ENCODE measurements at places on chromosomes 3 and 15.

- DNase-seq = peak; percentile 82
These were observed 90.0 kb downstream of the APBA2 start for GRCh38 chr15:28975766-28976179.

- DNase-seq = no peak
These were observed 48.9 kb upstream of the MME start for GRCh38 chr3:155031186-155031585.

GRCh38 chr15:57872281-57873030, 165.9 kb downstream of the POLR2M start:
- no peak for DNase-seq

- no peak for DNase-seq
These were observed 345.7 kb upstream of the TRIM42 start for GRCh38 chr3:140332131-140332530.

DNA sequence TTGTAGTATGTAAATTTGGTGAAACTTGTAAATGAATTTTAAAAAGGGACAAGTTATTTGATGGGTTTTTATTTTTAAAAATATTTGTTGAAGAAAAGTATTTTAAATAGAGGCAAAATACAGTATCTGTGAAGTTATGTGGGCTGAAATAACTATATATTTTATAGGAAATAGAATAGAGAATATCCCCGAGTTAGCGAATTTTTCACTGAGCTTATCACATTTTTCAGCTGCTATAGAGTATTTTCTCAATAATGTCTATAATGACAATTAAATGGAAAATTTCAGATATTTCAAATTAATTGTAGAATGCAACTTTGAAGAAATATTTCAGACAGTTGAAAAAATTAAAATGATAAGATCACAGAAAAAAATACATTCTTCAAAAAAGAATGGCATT, 166.4 kb upstream of the TP63 start:
- no peak for DNase-seq

DNA sequence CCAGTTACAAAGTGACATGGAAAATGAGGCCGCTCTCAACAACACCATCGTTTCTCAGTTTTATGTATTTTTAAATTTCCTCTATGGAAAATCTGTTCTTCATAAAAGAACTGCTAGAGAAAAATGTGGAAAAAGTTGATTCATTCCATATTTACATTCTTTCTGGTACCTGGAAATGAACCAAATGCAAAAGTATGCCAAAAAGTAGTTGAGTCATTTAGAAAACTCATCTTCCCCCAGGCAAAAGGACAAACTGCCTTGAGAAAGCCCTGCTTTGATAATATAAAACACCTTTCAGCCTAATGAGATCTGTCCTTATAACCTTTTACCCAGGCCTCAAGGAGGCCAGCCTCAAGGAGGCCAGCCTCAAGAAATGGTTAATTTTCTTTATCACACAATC, 283.0 kb upstream of the VEPH1 start:
- no peak for DNase-seq

DNA sequence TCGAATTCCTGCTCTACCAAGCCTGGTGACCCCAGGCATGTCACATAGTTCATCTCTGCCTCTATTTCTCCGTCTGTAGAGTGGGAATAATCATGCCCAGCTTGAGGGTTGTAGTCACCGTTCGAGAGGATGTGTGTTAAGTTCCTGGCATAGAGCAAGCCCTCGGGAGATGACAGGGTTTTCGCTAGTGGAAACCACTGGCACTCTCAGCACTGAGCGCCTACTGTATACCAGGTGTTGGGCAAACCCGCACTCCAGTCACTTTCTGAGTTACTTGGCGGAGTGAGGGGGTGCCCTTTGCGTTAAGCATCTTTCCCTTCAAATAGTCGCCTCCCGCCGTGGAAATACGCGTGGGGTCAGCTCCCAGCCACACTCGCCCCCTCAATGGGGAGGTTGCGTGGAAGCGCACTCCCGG, 5.1 kb downstream of the FEZF2 start:
- DNase-seq = no peak

- no peak for DNase-seq
These were observed 1.1 kb downstream of the DCUN1D1 start for GRCh38 chr3:182979103-182979673.

- no peak for DNase-seq
These were observed 26.3 kb downstream of the LINGO1 start for GRCh38 chr15:77606142-77607034.

DNA sequence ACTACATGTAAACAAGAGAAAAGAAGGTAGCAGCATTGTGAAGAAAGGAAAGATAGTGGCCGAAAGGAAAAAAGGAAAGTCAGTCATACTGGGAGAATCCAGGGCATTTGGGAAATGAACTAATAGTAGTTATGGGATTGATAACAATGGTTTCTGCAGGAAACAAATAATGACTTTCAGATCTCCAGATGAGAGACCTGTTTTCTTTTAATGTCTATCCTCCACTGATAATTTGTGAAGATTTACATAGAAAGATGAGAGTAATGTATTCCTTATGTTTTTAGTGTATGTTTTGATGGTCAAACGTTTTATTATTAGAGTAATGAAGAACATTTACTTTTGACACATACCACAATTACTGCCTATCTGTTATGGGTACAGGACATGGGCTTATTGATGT, 15.0 kb upstream of the ZNF385D start:
- DNase-seq = no peak

- no peak for DNase-seq
These were observed 506.5 kb downstream of the MAGI1 start for GRCh38 chr3:65532215-65532614.

- DNase-seq = no peak
These were observed 44.2 kb upstream of the TPM1 start for GRCh38 chr15:62998262-62998890.

- DNase-seq = peak; percentile 91
These were observed 303.1 kb downstream of the RPLP1 start for GRCh38 chr15:69755551-69756310.
